Activated CD4-positive, alpha-beta T cell treated with anti-CD3 and anti-CD28 coated beads, Interleukin-2, amount 50 U/mL, for 24 hours (primary cell): ENCODE measurements at places on chromosomes 2 and 18.

GRCh38 chr2:11558214-11558886, 24.5 kb downstream of the GREB1 start:
- no peak for DNase-seq

- no peak for DNase-seq
These were observed 47.2 kb downstream of the BOLA3 start for GRCh38 chr2:74100254-74101216.

- DNase-seq, result no peak
These were observed 177.2 kb downstream of the TXNL1 start for GRCh38 chr18:56461151-56461550.

DNA sequence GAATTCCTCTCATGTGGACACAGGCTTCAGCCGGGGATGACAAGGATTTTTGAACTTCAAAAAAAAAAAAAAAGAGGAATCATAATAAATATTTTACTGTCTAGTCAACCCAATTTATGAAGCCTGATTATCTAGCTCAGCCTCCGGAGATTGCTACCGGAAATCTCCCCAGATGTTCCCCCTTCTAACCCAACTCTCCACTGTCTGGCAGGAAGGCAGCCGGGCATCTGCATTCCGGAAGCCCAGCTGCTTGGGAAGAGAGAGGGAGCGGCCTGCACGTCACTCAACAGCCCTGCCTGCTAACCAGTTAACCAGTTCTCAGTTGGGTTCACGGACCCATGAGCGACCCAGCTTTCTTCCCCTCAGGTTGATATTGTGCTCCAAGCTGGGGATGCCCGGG, 87.2 kb upstream of the POU3F3 start:
- no peak for DNase-seq

GRCh38 chr2:128438586-128438985, 119.9 kb upstream of the HS6ST1 start:
- DNase-seq, result no peak

DNA sequence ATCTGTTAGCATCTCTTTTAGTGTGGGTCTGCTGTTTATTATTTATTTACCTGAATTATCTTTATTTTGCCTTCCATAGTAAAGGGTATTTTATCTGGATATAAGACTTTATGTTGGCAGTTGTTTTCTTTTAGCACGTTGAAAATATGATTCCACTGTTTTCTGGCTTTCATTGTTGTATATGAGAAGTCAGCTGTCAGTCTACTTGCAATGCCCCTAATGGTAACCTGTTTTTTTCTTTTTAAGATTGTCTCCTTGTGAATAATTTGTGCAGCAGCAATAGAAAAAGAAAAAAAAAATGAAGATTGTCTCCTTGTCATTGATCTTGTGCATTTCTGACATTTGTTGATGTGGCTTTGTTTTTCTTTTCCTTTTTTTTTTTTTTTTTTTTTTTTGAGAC, 27.2 kb downstream of the SNED1 start:
- DNase-seq, result no peak

DNA sequence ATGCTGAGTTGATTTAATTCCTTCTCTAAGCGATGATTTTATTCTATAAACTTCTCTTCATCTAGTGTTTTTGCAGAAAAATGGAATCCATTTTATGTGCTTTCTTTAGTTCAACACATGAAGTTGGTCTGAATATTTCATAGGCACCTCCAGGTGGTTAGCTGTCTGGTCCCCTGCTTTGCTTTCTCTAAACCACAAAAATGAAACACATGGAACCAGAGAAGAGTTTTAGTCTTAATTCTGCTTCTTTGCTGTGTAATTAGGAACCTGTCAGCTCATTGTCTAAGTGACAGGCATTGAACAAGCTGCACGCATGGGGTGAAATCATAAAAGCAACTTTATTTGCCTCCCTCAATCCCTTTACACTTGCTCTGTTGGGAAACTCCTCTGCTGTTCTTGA, 150.4 kb downstream of the PIK3C3 start:
- DNase-seq, result no peak

- DNase-seq, result no peak
These were observed 96.4 kb downstream of the TCF4 start for GRCh38 chr18:55491616-55492015.

DNA sequence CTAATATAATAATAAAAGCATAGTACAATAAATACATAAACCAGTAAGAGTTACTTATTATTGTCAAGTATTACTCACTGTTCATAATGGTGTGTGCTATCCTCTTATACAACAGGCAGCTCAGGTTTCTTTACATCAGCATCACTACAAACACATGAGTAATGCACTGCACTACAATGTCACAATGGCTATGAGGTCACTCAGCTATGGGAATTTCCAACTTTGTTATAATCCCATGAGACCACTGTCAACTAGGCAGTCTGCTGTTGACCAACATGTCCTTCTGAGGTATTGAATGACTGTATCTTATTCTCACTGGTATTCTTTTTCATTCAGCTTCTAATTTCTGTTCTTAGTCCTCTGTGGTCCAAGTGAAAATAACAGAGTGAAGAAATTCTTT, 250.4 kb upstream of the DSEL start:
- no peak for DNase-seq
